H9 (cell line): ENCODE measurements at places on chromosomes 5 and 9.

DNA sequence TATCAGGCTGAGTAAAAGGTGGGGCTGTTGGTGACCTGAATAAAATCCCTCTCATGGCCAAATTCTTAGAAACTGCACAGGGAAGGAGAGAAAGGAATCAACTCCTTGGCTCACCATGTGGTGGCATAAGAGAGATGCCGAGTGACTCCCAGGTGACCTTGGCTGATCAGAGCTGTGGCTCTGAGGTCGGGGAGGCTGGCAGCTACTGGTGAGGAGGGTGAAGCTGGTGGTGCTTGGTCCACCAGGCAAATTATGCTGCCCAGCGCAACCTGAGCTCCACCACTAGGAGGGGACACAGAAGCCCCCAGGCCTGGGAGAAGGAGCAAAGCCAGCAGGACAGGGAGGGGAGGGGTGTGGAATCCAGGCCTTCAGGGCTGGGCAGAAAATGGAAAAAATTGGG is 111.2 kb upstream of the IL12B start:
- DNase-seq, result peak; percentile 70
- no peaks in the 10 kb centered on the region; the same call in 2 of the 3 replicates for H3K36me3 ChIP-seq
- H3K4me3 ChIP-seq, result no peak overlapping the region
- H3K27me3 ChIP-seq, result no peaks in the 10 kb centered on the region
- no peak overlapping the region for H3K27ac ChIP-seq

DNA sequence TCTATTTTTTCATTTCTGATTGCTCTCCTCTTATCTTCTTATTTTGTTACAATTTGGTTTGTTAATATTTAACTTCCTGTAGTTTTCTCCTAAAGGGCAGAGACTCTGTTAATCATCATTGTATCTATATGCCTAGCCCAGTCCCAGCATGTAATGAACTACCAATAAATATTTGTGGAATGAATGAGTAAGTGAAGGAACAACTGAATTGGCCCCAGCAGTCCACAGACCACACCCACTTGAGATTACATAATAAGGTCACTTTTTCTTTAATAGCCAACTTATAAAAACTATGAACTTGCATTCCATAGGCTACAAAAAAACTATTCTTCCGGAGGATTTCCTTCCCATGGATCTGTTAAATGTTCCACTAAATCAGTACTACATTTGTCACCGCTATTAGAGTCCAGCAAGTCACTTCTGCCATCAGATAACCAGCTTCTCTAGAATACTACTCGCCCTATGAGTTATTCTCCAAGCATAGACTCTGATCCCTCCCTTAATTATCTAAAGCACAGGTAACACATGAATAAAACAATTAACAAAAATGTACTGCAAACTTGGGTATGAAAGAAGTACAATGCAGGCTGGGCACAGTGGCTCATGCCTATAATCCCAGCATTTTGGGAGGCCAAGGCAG is 27.5 kb upstream of the TNPO1 start:
- H3K36me3 ChIP-seq, result no peaks in the 10 kb centered on the region
- H3K4me1 ChIP-seq, result no peaks in the 10 kb centered on the region; the same call in 1 of the 2 replicates
- H3K27ac ChIP-seq, result no peak overlapping the region
- no peak for DNase-seq
- H3K27me3 ChIP-seq, result no peaks in the 10 kb centered on the region
- H3K4me3 ChIP-seq, result no peak overlapping the region

DNA sequence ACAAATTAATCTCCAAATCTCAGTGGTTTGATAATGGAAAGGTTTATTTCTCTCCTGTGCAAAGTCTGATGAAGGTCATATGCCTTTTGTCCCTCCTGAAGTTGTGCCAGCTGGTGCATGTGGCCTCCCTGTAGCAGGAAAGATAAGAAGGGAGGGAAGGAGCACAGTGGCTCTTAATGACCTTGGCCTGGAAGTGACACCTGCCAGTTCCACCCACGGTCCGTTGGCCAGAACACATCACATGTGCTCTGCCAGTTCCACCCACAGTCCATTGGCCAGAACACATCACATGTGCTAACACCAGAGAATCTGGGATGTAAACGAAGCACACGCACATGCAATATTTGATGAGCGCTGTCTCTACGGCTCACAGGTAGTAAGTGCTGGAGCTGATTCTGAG is 130.9 kb downstream of the DOCK2 start:
- H3K4me3 ChIP-seq, result no peak overlapping the region
- DNase-seq, result no peak
- H3K4me1 ChIP-seq, result peaks cover 8% of the 10 kb centered on the region; the same call in 1 of the 2 replicates
- H3K27ac ChIP-seq, result no peak overlapping the region

DNA sequence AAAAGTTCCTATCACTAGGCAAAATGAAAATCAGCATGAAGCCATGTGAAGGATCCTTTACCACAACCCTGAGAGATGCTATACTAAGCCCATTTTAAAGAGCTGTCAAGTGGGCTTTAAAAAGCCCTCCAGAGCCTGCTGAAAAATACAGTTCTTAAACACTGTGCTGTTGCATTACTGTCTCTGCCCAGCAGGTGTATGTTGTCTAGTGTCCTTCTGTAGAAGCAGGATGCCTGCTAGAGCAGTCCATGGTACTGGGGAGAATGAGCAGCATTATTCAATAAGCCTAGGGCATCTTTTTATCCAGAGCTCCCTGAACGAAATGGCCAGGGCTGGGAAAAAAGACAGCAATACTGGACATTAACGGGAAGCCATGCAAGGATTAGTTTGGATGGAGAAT is 126.2 kb upstream of the PLCXD3 start:
- no peak overlapping the region for H3K4me3 ChIP-seq
- no peaks in the 10 kb centered on the region; the same call in 1 of the 2 replicates for H3K4me1 ChIP-seq
- H3K36me3 ChIP-seq, result no peaks in the 10 kb centered on the region
- peak; percentile 54 for DNase-seq

- peaks cover 2% of the 10 kb centered on the region; the same call in 1 of the 2 replicates for H3K36me3 ChIP-seq
- H3K4me3 ChIP-seq, result no peak overlapping the region
- H3K27me3 ChIP-seq, result no peaks in the 10 kb centered on the region
These were observed 34.5 kb upstream of the GLIS3 start for GRCh38 chr9:4334410-4334813.

DNA sequence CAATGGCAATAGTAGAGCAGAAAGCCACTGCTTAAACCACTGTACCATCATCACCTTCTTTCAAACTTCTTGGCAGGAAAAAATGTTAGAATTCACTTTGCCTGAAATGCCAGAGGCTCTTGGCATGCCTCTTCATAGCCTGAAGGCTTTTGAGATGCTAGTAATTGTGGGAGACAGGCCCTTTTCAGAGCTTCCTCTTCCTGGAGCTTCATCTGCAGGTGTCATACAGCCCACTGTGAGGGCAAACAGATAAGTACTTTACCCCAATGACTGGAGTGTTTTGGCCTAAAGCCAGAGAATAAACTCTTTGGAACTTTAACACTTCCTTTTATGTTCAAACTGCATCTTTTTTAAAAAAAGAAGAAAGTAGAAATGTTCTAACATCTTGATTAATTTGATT is 81.3 kb upstream of the TMEM171 start:
- no peak overlapping the region for H3K27ac ChIP-seq
- H3K4me1 ChIP-seq, result no peaks in the 10 kb centered on the region; the same call in 1 of the 2 replicates
- H3K4me3 ChIP-seq, result peak overlapping the region; percentile 32; the same call in 1 of the 3 replicates
- DNase-seq, result peak; percentile 78

DNA sequence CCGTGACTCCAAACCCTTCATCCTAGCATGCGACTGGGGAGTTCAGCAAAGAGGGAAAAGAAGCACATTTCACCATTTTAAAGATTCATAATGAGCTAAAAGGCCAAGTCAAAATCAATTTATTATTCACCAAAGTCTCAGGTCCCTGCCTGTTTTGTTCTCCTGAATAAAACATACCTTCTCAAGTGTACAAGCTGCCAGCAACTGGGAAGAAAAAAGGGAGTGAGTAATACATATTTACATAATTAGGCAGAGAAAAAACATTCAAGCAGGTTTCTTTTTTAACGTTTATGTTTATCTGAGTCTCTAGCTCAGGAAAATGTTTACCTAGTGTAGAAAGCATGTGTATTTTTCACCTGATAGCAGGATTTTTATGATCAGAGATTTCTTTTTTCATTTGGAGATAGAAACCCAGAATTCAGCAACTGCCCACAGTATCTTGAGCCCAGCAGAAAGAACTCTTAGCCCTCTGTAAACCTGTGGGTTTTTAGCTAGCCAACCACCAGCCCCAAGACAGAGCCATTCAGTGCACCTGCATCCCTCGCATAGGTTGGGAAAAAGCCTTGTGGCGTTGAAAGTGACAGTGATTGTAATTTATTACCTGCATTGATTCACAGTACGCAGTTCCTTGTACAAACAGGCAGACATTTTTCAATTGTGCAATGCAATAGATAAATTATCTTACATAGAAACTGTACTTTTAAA is 117.9 kb upstream of the GRIA1 start:
- no peak overlapping the region for H3K27ac ChIP-seq
- no peaks in the 10 kb centered on the region for H3K4me1 ChIP-seq
- no peak for DNase-seq
- H3K4me3 ChIP-seq, result no peak overlapping the region

GRCh38 chr5:1540831-1541701 is 17.3 kb upstream of the LPCAT1 start:
- H3K27me3 ChIP-seq, result no peaks in the 10 kb centered on the region
- no peak for DNase-seq
- no peaks in the 10 kb centered on the region for H3K36me3 ChIP-seq
- H3K4me3 ChIP-seq, result no peak overlapping the region
- H3K4me1 ChIP-seq, result no peaks in the 10 kb centered on the region
- H3K27ac ChIP-seq, result no peak overlapping the region

- H3K27me3 ChIP-seq, result no peaks in the 10 kb centered on the region
- H3K27ac ChIP-seq, result no peak overlapping the region
- DNase-seq, result no peak
These were observed 14.9 kb upstream of the NDUFB6 start for GRCh38 chr9:32587901-32588300.

DNA sequence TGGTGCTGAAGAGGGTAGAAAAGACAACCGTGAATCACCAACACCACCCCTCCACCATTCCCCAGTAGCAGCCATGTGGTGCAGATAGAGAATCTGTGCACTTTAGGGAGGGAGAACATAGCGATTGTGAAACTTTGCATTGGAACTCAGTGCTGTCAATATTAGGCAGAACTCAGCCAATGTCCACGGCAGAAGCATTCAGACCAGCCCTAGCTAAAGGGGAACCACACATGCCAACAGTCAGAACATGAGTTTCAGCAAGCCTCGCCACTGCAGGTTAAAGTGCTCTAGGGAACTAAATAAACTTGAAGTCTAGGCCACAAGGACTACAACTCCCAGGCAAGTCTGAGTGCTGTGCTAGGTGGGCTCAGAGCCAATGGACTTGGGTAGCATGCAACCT is 38.5 kb upstream of the DEPDC1B start:
- H3K4me3 ChIP-seq, result no peak overlapping the region
- H3K27ac ChIP-seq, result no peak overlapping the region
- H3K36me3 ChIP-seq, result peaks cover 7% of the 10 kb centered on the region
- H3K4me1 ChIP-seq, result no peaks in the 10 kb centered on the region
- no peaks in the 10 kb centered on the region for H3K27me3 ChIP-seq
- DNase-seq, result no peak

GRCh38 chr9:131020862-131021261 is 11.9 kb downstream of the LAMC3 start:
- no peak overlapping the region for H3K4me3 ChIP-seq
- DNase-seq, result no peak
- no peaks in the 10 kb centered on the region for H3K4me1 ChIP-seq

DNA sequence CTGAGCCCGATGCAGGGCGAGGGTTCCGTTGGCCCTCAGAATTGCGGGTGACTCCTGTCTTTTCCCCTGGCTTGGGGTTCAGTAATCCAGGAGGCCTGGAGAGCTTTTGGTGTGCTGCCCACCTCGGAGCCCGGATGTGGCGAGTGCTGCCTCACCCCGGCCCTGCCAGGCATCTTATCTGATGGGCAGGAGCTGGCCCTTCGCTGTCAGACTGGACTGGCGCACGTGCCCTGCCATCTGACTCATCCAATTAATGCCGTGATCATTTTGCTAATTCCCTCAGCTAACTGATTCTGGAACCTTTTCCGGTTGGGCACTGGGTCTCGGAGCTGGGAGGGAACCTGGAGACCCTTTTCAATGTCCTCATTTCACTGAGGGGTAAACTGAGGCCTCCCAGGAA is 34.6 kb downstream of the RXRA start:
- DNase-seq, result no peak
- no peaks in the 10 kb centered on the region for H3K36me3 ChIP-seq
- H3K4me1 ChIP-seq, result no peaks in the 10 kb centered on the region
- no peak overlapping the region for H3K27ac ChIP-seq
- no peaks in the 10 kb centered on the region for H3K27me3 ChIP-seq

GRCh38 chr9:129323999-129324553 is 146.0 kb upstream of the IER5L start:
- H3K27ac ChIP-seq, result no peak overlapping the region
- no peak overlapping the region for H3K4me3 ChIP-seq
- no peaks in the 10 kb centered on the region for H3K36me3 ChIP-seq
- no peaks in the 10 kb centered on the region for H3K4me1 ChIP-seq
- H3K27me3 ChIP-seq, result no peaks in the 10 kb centered on the region
- DNase-seq, result no peak

DNA sequence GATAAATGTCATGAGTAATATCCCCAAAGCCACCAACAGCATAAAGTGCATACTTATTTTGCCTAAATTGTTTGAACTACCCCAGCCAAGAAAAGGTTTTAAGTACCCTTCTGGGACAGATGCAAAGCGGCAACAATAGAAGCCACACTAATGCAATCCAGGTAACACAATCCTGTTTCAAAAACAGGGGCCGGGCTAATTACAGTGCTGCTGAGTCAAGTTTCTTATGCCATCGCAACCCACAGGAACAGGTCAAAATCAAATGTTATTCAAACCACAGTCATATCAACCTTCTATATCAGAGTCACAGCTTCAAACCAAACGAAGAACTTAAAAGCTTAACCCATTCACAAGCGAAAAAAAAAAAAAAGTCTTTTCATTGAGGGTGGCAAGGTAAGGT is 28.3 kb downstream of the EBF1 start:
- no peak for DNase-seq
- no peak overlapping the region for H3K27ac ChIP-seq
- H3K4me1 ChIP-seq, result no peaks in the 10 kb centered on the region
- no peak overlapping the region for H3K4me3 ChIP-seq

DNA sequence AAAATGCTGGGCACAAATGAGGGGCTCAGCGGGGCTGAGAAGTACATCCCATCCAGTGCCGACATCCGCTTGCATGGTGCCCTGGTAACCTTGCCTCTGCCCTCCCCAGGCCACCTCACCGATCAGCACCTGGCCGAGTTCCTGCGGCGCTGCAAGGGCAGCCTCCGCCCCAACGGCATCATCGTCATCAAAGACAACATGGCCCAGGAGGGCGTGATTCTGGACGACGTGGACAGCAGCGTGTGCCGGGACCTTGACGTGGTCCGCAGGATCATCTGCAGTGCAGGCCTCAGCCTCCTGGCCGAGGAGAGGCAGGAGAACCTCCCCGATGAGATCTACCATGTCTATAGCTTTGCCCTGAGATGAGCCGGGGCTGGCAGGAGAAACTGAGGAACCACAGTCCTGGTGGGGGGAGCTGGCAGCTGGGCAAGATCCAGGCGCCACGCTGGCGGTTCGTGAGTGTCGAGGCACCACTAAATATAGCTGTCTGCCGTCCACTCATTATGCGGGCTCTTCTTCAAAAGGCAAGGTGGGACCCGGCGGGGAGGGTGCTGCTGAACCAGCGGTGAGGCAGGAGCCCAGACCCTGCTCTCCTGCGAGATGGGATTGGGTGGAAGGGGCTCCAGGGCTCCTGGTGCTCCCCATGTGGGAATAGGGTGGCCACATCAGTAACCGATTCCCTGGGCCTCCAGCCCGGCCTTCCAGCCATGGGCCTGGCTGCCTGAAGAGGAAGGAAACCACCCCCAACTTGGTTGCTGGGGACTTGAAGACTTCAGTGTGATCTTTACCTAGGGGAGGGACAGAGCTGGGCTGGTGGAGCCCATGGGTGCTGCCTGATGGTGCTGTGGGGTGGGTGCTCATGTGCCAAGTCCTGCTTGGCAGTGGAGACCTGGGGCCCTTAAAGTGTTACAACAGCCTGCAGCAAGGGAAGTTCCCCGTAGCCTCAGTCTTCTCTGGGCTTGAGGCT is 6.6 kb downstream of the ASB6 start:
- peaks cover 65% of the 10 kb centered on the region for H3K36me3 ChIP-seq
- no peaks in the 10 kb centered on the region for H3K27me3 ChIP-seq
- no peak for DNase-seq
- no peak overlapping the region for H3K4me3 ChIP-seq
- no peak overlapping the region for H3K27ac ChIP-seq
